ENCODE measurements at places on chromosomes 6 and 20.

- DNase-seq, result no peak
Observed at GRCh38 chr6:160348223-160349019, at the start of gene SLC22A3. Gene SLC22A3 (plus strand): TSS chr6:160348378. CDS start chr6:160348420, 42 bp downstream.

GRCh38 chr6:142367061-142367460, 65.3 kb downstream of the ADGRG6 start:
- DNase-seq, result no peak

- DNase-seq, result no peak
Observed at GRCh38 chr20:41587956-41588355, 30.2 kb downstream of the CHD6 start.

DNA sequence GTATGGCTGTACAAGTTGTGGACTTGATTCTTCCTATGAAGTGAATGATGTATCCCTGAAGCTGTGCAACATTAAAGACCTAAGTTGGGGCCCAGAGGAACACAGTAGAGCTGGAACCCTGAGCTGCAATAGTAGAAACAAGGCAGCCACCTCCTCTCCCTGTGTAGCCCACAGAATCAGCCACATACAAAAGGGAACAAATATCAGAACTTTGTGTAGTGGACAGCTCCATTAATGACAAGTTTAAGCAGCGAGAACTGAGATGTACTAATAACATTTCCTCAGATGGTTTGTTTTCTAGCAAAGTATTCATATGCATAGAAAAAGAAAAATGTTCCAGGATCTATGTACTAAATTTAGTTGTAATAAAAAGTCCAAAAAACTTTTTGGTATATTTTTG, 19.2 kb downstream of the PHACTR1 start:
- no peak for DNase-seq

All from stimulated activated CD4-positive, alpha-beta T cell treated with anti-CD3 and anti-CD28 coated beads, Interleukin-12 subunit alpha, Interleukin-12 subunit beta, amount 100 ng/mL, for 24 hours (primary cell).